ENCODE measurements at places on chromosomes 5 and 9. TPM values are rescaled to one million over a fixed set of nuclear protein-coding genes. Genes with fewer than 3 reads are reported as not detected.

DNA sequence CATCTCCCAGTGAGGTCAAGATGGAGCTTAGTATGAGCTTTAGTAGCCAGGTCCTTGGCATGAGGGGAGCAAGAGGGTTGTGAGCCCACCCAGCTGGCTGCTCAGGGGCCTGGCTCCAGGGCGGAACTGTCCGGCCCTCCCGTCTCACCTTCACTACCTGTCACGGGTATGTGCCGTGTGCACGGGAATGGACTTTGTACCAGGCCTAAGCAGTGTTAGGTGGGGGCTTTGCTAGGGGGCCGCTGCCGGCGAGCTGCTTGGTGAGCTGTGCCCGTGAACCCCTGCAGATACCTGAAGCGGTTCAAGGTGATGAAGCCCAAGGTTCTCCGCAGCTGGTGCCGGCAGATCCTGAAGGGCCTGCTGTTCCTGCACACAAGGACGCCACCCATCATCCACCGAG lies 46.7 kb downstream of the WNK2 start:
- no peak for DNase-seq

DNA sequence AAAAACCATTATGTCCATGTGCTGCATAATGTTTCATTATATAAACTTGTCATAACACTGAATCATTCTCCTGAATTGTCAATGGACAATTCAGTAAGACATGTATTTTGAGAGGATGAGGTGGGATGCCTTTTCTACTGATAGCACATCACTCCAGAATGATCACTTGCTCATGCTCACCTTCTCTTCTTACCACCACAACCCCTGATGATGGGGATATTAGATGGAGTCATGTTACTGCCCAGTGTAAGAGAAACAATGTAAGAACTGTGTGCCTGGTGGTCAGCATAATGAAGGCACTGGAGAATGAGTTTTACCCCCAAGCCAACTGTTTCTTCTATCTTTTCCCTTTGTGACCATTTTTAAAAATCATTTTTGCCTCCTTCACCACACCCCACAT lies 198.8 kb downstream of the ADAMTSL1 start:
- no peak for DNase-seq

The ACOT12 gene
- total RNA-seq = not detected

DNA sequence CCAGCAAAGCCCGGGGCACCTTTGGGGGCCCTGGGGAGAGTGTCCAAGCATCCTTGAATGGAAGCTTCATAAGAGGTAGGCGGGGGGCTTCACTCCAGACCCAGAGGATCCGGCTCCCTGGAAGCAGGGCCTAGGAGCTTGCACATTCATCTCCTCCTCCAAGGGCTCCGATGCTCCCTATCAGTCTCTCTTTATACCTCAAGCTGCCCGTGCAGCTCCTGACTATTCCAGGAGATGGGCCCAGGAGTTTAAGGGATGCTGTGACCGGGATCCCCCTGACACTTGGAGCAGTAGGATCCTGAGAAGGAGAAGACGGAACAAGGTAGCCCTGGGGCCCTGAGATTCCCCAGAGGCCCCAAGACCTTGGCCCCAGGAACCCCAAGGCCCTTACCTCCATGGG lies 25.9 kb downstream of the CSF1R start:
- DNase-seq = no peak

DNA sequence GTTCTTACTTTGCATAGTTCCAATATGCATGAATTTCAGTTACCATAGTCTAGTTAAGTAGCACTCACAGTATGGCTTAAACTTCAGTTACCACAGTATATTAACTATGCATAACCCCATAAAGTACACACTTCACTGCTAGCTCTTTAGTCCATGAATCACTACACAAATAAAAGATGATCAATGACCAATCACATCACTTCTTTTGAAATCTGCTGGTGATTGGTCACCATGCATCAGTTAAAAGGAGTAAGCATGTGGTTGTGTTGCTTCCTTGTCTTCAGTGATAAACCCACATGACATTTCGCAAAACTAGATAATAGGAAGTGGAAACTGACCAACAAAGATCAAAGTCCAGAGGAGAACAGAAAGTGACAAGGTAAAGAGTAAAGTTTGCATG lies 79.0 kb downstream of the TAF11L14 start:
- no peak for DNase-seq

DNA sequence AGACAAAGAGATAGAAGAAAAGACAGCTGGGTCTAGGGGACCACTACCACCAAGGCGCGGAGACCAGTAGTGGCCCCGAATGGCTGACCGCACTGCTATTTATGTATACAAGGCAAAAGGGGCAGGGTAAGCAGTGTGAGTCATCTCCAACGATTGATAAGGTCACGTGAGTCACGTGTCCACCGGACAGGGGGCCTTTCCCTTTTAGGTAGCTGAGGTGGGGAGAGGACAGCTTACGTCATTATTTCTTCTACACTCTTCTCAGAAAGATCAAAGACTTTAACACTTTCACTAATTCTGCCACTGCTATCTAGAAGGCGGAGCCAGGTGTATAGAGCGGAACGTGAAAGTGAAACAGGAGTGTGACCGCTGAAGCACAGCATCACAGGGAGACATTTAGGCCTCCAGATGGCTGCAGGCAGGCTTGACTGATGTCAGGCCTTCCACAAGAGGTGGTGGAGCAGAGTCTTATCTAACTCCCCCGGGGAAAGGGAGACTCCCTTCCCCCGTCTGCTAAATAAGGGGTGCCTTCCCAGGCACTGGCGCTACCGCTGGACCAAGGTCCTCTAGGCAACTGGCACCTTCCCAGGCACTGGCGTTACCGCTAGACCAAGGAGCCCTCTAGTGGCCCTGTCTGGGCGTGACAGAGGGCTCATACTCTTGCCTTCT lies 6.1 kb upstream of the PRR16 start:
- DNase-seq = no peak

DNA sequence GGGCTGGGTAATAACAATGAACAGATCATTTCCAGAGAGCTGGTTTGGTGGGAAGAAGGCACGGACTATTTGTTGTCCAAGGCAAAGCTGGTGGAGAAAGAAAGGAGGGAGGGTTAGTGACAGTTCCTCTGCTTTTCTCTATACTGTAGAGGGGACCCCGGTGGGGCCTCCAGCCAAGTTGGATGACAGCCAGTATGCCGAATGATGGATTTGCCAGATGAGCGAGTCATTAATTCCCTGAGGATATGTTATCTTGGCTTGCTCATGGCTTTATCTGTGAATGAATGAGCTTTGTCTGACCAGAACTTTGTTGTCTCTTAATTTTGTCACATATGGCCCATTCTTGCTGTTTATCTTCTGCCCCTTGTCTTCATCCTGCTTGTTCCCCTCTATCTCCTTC lies 158.6 kb upstream of the GLRA1 start:
- DNase-seq = no peak

- no peak for DNase-seq
Observed at GRCh38 chr9:995781-996180, 19.3 kb downstream of the DMRT3 start.

DNA sequence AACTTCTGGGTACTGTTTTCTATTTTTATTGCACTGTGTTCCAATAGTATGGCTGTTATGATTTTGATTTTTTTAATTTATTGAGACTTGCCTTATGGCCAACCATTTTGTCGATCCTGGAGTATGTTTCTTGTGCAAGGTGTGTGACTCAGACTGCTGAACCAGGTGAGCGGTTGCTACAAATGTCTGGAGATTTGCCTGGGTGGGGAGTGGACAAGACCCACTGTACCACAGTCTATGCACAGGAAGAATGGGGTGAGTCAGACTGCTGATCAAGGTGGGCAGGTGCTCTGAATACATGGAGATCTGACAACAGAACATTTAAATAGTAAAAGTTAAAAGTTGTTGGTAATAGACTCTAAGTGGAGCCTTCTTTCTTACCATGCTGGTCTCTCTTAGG lies 609.2 kb downstream of the CSNK1G3 start:
- no peak for DNase-seq

GRCh38 chr9:8857926-8858595 lies 1058.5 kb upstream of the DMAC1 start:
- DNase-seq = no peak

The MARCOL gene
- not detected for total RNA-seq

DNA sequence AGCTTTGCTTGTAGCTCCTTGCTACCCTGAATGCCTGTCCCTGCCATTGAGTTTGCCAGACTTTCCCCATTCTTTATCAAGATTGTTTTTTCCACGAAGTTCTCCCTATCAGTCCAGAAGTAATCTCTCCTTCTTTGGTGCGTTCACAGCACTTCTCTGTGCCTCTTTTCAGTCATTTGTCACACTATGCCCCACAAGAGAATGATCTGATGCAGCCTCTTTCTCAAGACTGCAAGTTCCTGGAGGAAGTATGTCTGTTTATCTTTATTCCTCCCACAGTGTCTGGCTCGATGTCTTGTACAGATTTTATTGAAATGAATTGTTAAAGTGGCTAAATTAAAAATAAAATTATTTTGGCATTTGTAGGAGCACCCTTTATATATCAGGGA lies 99.3 kb downstream of the CCDC192 start:
- no peak for DNase-seq
